ENCODE measurements at places on chromosomes 4 and X.

- no peak for DNase-seq
These were observed 223.8 kb upstream of the MAGEC2 start for GRCh38 chrX:142428916-142429315.

GRCh38 chrX:24100713-24101112 is 46.0 kb downstream of the EIF2S3 start:
- no peak for DNase-seq

GRCh38 chr4:53221832-53222480 is 143.9 kb downstream of the SCFD2 start:
- no peak for DNase-seq

DNA sequence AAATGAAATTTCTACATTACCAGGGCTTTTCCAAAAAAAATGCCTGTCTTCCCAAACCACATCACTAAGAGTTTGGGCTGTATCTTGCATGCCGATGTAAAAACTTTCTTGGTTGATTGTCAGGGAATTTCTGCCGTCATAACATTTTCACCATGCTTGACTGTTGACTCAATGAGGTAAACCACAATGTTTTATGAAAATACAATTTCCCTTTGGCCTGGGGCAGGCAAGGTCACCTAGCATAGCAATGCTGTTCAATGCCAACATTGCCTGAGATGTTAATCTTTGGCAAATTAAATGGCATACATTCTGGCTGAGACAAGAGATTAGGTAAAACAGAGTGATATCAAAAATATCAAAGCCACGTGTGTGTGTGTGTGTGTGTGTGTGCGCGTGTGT is 137.1 kb upstream of the TBL1X start:
- DNase-seq = no peak

- DNase-seq = no peak
These were observed 729 bp downstream of the CXCL11 start for GRCh38 chr4:76035141-76035540.

DNA sequence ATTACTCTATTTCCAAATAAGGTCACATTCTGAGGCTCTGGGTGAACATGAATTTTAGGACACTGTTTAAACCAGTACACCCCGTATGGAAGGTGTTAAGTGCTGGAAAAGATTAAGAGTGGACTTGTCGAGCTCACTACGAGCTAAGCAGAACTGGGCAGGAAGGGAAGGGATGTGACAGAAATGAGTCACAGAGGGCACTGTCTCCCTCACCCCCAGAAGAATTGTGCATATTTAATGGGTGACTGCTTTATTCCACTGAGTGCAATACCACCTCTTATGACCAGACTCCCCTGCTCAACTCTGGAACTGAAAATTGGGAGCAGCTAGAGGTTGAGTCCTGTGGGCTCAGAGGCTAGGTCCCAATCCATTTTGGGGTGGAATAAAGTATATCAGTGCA is 187.4 kb upstream of the RPS6KA3 start:
- DNase-seq = no peak

GRCh38 chr4:86401826-86402225 is 42.0 kb upstream of the MAPK10 start:
- DNase-seq = no peak

DNA sequence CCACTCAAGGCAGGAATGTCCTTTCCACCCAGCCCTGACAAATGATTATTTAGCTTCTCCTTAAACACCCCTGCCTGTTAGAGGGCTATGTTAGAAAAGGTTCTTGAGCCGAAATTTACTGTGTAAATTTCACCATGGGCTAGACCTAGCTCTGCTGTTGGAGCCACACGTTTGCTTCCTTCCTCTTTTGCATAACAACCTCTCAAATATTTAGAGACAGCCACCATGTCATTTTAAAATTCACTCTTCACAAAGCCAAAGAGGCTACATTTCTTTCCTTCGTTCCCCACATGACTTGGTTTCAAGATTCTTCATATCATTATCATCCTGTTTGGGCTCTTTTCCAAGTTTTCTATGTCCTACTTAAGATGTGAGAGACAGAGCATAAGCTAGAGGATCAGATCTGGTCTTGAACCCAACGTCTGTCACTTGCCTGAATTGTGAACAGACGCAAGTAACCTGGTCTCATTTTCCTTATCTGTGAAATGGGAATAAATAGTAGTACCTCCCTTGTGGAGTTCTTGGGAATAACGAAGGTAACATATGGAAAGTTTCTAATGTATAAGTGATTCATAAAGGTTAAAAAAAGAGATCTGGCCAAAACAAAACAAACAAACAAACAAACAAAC is 6.7 kb downstream of the DOCK11 start:
- no peak for DNase-seq

DNA sequence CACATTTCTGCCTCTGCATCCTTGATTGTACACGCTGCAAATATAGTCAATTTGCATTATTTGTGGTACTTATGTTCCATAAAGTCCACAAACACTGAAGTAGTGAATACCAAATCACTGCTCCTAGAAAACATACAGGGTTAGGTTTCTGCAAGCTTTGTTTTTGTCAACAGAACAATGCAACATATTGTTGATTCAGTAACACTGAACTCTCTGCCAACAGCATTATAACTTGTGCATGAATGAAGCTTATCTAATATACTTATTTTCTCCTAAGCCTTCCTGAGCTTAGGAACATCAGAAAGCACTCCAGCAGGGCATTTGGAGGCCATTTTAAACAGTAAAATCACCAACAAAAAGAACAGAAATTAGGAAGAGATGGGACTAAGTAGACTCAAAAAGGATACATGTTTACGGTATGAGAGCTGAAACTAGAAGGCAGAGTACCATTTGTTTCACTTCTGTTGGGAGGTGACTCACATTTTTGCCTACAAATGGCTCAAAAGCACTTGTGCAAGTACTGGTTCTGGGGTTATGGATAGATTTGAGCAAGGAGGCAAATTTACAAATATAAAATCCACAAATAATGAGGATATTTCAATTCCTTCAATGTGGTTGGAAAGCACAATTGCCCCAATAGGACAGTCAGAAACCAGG is 14.1 kb downstream of the COX18 start:
- DNase-seq = no peak

GRCh38 chr4:39763714-39764572 is 66.0 kb downstream of the UBE2K start:
- DNase-seq = no peak

- DNase-seq = no peak
These were observed 70.2 kb downstream of the CLDN22 start for GRCh38 chr4:183249854-183250253.

DNA sequence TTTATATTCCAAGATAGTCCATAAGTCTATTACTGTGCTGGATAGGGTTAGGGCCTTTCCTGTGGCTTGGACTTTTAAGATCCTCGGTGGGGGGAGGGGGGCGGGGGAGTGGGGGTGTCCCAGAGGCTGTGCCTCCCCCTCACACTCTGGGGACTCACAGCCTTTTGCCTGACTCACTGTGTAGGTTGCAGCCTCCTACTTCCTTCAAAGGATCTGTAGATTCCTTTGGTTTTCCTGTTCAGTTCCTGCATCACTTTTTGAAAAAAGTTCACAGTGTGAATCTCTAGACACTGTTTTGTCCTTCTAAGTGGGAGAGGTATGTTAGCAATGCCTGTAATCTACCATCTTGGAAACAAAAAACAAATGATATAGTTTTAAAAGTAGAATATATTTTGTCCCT is 999.9 kb downstream of the GLUD2 start:
- DNase-seq = no peak

DNA sequence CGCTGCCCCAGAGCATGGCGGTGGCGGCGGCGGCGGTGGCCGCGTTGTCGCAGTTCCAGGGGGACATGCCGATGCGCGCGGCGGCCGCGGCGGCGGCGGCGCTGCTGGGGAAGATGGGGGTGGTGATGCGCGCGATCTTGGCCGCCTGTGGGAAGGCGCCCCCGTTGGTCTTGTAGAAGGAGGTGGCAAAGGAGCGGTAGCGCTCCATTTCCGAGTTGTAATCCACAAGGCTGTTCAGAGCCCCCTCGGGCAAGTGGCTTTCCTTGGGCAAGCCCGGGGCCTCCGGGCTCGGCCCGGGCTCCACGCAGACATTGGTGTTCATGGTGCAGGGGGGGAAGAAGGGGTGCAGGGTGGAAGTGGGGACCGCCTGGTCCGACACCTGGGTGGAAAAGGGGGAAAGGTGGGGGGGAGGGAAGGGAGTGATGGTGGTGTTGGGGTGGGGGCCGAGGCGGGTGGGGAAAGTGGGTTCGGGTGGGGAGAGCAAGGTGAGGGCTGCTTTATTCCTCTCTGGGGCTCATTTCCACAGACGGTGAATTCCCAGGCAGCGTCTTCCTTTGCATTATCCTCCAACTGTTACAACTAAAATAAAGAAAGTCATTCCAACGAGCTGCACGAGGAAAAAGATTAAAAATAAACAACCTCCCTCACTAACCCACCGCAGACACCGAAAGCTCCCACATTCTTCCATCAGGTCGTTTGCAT is 3.1 kb downstream of the CXXC4 start:
- DNase-seq = no peak

DNA sequence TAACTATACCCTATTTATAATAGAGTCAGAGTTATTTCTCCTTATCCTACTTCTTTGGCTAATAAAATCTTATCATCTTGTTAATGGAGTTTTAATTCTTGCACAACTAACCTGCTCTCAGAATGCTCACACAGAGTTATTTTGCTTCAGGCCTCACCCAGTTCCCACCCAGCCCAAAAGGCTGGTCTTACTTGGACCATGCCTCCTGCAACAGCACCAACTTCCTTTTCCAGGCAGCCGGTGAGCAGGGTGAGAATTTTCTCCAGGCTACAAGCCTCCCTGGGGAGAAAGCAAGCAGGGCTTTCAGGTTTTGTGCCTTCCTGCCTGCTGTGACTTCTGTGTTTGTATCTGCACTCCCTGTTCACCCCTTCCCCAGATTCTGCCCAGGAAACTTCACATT is 29.1 kb upstream of the BANK1 start:
- no peak for DNase-seq

DNA sequence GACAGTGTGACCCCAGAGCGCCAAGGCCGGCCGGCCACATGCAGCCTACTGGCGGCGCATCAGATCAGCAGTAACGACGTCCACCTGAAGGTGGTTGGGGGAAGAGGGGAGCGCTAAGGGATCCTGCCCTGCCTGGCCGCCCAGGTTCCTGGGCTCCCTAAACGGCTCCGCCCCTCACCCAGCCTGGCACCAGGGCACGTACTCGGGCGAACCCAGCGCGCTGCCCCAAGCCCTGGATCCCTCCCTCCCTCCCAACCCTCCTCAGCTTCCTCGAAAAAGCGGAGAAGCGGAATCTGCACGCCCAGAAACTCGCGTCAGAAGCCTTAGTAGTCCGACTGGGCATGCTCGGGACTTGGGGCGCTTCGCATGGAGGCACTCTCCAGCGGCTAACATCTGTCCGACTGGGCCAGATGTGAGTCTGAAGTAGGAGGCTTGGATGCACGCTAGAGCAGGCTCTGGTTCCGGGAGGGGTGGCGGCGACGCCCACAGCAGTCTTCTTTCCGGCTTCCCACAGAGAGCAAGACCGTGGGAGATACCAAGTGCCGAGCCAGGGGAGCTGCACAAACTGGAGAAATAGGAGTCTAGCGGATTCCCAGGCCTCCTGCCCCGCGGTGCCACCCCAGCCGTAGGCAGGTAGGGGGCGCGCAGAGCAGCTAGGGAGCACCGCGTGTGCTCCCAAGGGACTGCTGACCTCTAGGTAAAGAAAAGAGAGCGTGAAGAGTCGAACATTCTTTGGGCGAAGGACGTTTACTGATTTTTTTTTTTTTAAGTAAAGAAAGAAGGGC is 114.3 kb upstream of the TEX13C start:
- no peak for DNase-seq

DNA sequence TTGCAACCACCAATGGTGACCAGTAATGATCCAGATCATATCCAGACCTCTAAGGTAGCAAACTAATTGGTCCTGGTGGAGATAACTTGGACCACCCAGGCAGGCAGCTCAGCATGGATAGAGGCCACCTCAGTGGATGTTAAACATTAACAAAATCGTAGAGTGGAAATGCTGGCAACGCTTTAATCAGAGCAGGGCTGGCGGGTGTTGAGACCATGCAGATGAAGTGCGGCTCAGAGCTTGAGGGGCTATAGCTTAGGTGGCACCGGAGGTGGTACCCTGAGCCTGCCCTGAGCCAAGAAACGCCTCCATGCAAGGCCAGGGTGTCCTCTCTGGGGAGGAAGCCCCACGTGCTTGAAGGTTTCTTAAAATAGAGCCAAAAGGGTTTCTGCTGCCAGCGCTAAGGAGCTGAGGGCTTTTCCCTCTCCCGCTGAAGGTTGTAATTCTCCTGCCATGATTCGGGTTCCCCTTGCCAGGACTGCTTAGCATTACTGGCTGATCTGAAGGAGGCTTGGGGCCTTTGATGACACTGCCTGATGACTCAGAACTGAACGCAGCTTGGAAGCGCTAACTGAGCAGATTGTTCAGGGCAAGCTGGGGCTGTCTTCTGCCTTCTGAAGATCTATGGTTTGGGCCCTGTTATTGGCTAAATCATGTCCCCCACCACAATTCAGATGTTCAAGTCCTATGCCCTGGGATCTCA is 177.8 kb upstream of the ATP6AP2 start:
- DNase-seq = peak; percentile 1

- no peak for DNase-seq
These were observed 138.0 kb upstream of the SMIM31 start for GRCh38 chr4:164615964-164616363.

DNA sequence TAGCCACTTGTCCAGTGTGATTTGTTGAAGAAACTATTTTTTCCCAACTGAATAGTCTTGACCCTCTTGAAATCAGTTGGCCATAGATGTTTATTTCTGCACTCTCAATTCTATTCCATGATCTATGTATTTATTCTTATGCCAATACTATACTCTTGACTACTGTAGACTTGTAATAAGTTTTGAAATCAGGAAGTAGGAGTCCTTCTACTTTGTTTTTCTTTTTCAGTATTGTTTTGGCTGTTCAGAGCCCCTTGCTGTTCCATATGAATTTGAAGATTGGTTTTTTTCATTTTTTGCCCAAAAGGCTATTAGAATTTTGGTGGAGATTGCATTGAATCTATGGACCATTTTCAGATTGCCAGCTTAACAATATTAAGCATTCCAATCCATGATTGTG is 10.2 kb downstream of the SAP30 start:
- DNase-seq = no peak

GRCh38 chr4:2363056-2363721 is 55.3 kb downstream of the ZFYVE28 start:
- DNase-seq = no peak
